ENCODE measurements at places on chromosomes 7 and 10.
A peak's percentile ranks its signal among the peaks of the same experiment; 100 is the strongest.

- no peak for DNase-seq
These were observed 23.9 kb downstream of the PYROXD2 start for GRCh38 chr10:98391065-98391464.

GRCh38 chr7:118492466-118492865, 268.0 kb downstream of the ANKRD7 start:
- DNase-seq, result no peak

- no peak for DNase-seq
These were observed 1377.8 kb upstream of the LRRTM3 start for GRCh38 chr10:65548001-65548400.

DNA sequence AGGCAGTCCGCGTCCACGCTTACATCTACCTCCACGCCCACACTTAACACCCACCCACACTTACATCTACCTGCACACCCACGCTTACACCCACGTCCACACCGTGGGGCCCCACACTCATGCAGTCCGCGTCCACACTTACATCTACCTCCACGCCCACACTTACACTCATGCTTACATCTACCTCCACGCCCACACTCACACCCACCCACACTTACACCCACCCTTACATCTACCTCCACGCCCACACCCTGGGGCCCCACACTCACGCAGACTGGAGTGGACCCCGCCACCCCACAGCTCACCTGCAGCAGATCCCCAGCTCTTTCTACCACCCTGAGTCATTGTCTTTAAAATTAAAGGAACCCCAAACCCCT, 32.4 kb upstream of the PWWP2B start:
- peak; percentile 7 for DNase-seq

GRCh38 chr7:137015015-137015414, 146.6 kb downstream of the CHRM2 start:
- DNase-seq, result no peak

GRCh38 chr10:116704926-116705325, 37.4 kb downstream of the HSPA12A start:
- no peak for DNase-seq

GRCh38 chr10:836782-837181, 94.7 kb downstream of the LARP4B start:
- DNase-seq, result no peak
